ENCODE measurements at places on chromosomes 1 and 21.
A peak's percentile ranks its signal among the peaks of the same experiment; 100 is the strongest.

DNA sequence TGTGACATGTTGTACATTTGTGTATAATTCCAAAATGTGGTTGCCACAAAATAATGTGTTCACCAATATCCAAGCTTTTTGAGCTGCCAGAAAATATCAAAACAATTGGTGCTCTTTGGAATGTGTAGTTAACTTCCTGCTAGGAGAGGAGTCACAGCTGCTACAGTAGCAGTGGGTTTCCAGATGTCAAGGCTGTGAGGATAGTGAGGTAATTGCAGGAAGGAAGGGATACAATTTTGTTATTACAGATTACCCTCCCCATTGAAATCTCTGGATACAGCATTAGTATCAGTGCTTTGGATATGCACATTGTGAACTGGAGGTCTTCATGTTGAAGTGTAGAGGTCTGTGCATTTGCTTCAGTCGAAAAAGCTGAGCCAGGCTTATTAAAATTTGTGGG lies 253.2 kb downstream of the PTPRC start:
- no peak for DNase-seq

GRCh38 chr1:175644018-175644417 lies 99.4 kb downstream of the TNR start:
- DNase-seq: no peak

GRCh38 chr1:93200714-93201113 lies 20.2 kb downstream of the CCDC18 start:
- DNase-seq: no peak

DNA sequence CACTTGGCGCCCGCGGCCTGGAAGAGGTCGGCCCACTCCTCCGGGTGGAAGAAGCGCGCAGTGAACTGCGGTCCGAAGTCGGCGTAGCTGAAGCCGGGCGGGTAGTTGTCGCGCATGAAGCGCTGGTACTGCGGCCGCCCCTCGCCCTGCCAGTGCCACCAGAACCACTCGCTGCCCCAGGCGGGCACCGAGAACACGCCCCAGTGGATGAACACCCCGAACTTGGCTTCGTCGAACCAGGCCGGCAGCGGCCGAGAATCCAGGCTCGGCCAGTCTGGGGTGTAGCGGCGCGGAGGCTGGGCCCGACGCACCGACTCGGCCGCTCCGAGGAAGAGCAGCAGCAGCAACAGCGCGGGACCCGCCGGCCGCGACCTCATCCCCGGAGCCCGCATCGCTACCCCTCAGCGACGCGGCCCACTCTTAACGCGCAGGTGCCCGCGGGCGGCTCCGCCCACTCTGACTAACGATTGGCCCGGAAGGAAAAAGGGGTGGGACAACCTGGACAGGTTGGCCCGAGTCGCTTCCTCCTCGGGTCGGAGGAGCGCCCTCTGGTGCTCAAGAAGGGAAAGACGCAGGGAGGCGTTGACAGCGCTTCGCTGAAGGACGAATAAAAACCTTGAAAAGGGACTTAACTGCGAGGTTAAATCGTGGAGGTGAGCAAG lies at the start of gene FUCA1:
TSS of gene FUCA1 (minus strand) at position 396 of the 662 bp plus-strand sequence. CDS start at position 392, 4 bp downstream.
- peak; percentile 93 for DNase-seq

DNA sequence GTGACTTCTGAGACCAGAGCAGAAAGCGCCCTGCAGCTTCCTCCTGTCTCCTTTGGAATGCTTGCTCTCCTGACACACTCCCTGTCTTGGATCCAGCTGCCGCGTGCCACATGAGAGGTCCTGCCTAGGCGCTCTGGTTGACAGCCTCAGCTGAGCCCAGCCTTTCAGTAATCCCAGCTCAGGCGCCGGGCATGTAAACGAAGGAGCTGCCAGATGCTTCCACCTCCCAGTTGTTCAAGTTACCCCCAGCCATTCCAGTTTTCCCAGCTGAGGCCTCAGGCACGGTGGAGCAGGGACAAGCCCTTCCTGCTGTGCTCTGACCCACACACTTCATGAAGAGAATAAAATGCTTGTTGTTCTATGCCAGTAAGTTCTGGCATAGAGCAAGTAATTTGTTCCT lies 14.3 kb upstream of the CD34 start:
- no peak for DNase-seq

- no peak for DNase-seq
Measured at GRCh38 chr1:15736038-15736891, at the start of gene SLC25A34. SLC25A34 (plus strand) TSS chr1:15736258; CDS start chr1:15736486, 228 bp downstream.
